Activated B cell treated with CpG ODN at 0.5 μM for 24 hours (primary cell): ENCODE measurements at places on chromosomes 1 and 21. TPM values are rescaled to one million over a fixed set of nuclear protein-coding genes. Genes with fewer than 3 reads are reported as not detected.

GRCh38 chr1:52601991-52602855 lies at the start of gene GPX7:
Gene GPX7 (plus strand): TSS chr1:52602371. CDS start chr1:52602410, 39 bp downstream.
- peak; percentile 57 for DNase-seq

DNA sequence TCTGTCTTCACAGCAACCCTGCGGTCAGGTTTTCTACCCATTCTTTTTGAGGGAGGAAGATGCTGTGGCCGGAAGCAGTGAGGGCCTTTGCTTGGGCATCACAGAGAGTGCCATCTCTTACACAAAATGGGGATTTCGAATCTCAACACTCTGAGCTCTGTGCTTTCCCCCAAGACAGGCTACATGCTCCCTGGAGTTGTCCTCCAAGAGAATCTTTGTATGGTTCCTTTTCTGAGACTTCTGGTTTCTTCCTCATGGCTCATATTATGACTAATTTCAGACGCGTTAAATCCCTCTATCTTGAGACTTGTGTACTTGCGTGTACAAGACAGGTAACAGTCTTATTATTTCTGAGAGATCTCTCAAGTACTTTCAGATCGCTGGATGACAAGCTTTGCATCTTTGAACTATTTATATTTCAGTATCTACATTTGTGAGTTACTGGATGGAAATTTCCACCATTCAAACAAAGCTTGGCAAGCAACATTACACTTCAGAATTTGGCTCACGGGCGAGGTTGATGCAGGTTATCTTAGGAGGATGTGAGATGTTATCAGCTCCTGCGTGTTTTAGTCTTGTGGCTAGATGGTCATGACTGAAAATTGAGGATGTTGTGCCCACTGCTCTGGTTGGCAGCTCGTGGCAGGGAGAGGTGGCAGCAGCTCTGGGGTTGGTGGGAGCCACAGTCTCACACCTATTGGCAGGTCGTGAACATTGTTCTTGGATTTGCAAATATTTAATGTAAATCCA lies 19.4 kb downstream of the ABCG1 start:
- no peak for DNase-seq

DNA sequence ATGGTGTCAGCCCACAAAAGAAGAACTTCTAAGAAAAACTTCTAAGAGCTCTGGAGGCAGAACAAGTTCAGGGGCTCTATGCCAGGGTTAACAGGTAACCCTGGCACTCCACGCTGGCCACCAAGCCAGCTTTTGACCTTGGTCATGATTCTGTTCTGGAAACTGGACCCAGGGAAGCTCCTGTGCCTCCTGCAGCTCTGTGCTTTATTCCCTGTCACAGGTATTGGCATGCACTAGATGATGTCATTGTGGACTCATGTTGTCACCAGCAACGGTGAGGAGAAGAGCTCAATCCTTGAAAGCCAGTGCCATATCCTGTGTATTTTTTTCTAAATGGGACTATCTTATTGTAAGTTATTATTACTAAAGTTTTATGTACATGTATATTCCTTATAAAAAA lies 56.7 kb upstream of the GCLM start:
- DNase-seq, result no peak

GRCh38 chr1:94115900-94116436 lies 5.0 kb downstream of the ABCA4 start:
- no peak for DNase-seq

DNA sequence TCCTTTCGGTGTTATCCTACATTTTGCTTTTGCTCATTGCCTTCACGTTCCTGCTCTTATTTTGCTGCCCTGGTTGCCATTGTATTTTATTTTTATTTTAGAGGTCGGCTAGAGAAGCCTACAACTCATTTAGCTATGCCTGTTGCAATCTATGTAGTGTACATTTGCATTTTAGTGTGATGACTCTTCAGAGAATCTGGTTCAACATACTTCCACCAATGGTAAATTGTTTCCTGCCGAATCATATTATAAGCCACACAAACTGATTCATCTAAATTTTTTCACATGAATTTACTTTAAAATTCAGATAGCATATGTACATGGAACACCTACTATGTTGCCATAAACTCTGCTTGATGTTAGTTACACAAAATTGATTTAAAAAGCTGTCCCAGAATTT lies 1596.9 kb downstream of the PLA2G4A start:
- no peak for DNase-seq

- DNase-seq, result no peak
These were observed 118.8 kb downstream of the PTBP2 start for GRCh38 chr1:96840396-96840795.

DNA sequence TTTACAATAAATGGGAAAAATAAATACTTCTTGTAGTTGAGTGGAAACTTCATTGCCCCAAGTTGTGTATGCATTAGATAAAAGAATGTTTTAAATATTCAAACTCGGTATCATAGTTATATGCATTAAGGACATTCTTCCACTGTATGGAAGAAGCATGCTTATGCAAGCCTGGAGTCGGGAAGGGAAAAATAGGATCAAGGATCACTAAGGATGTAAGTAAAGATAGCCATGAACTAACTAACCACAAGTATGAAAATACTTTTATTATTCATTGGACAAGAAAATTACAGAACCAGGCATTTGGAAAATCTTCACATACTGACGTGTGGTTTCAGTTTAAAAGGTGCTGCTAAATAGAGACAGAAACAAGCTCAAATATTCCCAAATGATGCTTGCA lies 26.9 kb upstream of the DPYD start:
- DNase-seq, result no peak

The CLIC6 gene
- total RNA-seq, result not detected in 2 replicates

The GJA8 gene
- total RNA-seq, result not detected in 2 replicates

The AIM2 gene
- total RNA-seq, result 46.5 and 53.3 TPM in 2 replicates

The LCA5L gene
- total RNA-seq, result 0.33 and 0.86 TPM in 2 replicates
